ENCODE measurements at places on chromosomes 12 and 14.

DNA sequence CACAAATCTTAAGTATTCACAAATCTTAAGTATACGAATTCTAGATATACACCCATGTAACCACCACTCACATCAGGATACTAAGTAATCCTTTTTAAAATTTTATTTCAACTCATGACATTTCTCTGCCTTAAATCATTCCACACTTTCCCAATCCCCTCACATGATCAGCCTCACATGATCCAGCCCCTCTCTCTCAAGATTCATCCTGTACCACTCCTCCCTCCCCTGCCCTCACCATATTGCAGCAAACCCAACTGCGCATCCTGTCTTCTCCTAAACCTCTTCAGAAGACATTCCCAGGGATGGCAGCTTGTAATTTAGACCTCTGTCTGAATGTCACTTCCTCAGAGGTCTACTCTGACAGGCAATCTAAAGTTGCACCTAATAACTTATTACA lies 1.7 kb upstream of the EIF4B start:
- no peak for DNase-seq

DNA sequence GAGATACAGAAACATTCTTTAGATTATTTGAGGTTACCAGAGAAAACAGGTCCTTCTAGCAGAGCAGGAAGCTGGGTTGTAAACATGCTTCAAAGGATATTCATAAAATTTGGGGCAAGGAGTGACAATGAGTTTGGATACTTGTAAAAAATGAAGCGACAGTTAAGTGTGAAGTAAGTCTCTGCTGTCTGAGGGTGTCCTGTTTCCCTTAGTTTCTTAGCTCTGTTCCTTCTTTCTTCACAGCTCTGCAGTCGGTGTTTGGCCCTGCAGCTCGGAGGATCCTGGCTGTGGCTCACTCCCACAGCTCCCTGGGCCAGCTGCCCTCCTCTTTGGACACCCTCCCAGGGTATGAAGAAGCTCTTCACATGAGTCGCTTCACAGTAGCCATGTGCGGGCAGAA lies 10.8 kb downstream of the TMEM52B start:
- no peak for DNase-seq

DNA sequence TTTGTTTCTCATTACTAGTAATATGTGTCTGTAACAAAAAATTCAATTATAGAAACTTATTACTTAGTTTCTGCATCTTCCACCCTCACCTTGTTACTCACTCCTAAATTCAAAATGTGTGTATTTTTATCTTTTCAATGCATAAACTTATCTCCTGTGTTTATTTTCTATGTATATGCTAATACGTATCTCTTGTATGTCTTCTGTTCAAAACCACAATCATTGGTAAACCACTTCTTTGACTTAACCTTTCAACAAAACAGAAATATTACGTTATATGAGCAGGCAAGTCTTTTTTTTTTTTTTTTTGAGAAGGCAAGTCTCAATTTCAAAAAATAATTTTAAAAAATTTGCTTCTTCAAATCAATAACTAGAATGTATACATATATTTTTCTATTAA lies 39.2 kb upstream of the RPH3A start:
- no peak for DNase-seq

DNA sequence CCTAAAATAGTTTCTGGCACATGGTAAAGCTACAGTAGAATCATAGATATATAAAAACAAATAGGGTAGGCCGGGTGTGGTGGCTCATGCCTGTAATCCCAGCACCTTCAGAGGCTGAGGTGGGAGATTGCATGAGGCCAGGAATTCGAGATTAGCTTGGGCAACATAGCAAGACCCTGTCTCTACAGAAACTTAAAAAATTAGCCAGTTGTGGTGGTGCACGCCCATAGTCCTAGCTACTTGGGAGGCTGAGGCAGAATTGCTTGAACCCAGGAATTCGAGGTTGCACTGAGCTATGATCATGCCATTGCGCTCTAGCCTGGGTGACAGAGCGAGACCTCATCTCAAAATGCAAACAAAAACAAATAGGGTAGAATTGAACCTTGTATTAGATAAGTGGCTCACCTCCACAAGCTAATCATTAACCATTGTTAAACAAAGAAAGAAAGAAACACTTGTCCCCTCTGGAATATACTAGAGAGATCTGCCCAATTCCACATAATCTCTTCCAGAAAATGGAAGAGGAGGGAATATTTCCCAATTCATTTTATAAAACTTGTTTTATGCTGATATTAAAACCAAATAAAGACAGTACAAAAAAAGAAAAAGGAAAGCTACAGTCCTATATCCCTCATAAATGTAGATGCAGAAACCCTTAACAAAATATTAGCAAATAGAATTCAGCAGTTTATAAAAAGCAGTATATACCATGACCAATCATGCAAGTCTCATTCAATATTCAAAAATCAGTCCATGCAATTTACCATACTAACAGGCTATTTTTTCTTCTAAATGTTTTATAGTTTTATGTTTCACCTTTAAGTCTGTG lies 22.7 kb upstream of the DHRS2 start:
- DNase-seq: no peak

- no peak for DNase-seq
Observed at GRCh38 chr12:46369474-46370379, 2.8 kb downstream of the SLC38A2 start.

GRCh38 chr12:120230974-120231315 lies 30.0 kb upstream of the RPLP0 start:
- DNase-seq: no peak

GRCh38 chr12:116604951-116605641 lies 45.9 kb downstream of the MAP1LC3B2 start:
- no peak for DNase-seq

DNA sequence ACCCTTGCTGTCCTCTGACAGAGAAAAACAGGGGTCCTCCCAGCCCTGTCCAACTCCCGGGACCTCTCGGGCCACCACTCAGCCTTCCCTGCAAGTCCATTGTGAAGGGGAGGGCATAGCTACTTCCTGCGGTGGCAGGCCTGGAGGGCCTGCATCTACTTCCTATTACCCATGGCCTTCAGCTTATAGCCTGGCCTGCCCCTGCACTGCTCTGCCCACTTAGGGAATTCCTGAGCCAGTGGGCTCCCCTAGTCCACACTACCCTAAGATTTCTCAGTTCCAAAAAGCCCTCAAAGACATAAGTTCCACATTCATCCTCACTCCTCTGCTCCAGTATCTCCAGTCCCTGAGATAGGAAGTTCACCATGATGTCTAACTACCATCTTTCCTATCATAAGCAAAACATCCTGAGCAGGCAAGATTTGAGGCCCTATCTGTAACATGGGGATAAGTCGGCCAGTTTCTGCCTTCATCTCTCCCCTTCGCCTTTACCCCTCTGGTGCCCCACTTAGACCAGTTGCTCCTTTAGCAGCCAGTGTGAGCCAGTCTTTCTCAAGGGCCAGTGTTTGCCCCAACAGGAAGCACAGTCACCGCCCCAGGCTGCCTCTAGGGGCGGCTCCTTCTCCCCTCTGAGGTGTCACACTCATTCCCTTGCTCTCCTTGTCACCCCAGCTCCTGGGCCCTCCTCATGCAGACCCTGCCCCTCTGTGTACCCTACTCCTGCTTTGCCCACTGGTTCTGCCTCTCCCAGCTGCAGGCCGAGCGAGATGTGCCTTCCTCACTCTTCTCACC lies 10.9 kb downstream of the HDAC7 start:
- DNase-seq: no peak

GRCh38 chr12:71138011-71138410 lies 19.8 kb downstream of the TSPAN8 start:
- DNase-seq: no peak

DNA sequence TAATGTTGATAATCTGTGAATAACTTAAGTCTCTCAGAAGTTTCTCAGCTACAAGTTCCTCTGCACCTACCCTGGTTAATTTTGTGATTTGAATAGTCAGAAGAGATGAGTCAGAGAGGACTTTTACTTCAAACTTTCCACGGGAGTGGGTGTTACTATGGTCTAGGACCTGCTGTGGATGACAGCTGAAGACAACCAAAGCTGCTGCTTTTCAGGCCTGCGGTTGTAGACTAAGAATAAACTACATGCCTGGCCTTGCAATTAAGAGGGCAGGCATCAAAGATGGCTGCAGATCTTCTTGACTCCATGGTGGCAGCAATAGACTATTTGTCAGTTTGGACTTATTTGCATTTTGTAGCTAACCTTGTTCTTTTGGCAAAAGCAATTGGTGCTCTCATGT lies 227.1 kb upstream of the KRR1 start:
- peak; percentile 31 for DNase-seq

- DNase-seq: peak; percentile 42
Observed at GRCh38 chr12:1796515-1797010, 23.8 kb upstream of the LRTM2 start.

- DNase-seq: no peak
Observed at GRCh38 chr14:91352053-91352452, 65.6 kb downstream of the CCDC88C start.

- no peak for DNase-seq
Observed at GRCh38 chr14:56185992-56186391, 67.8 kb downstream of the PELI2 start.

DNA sequence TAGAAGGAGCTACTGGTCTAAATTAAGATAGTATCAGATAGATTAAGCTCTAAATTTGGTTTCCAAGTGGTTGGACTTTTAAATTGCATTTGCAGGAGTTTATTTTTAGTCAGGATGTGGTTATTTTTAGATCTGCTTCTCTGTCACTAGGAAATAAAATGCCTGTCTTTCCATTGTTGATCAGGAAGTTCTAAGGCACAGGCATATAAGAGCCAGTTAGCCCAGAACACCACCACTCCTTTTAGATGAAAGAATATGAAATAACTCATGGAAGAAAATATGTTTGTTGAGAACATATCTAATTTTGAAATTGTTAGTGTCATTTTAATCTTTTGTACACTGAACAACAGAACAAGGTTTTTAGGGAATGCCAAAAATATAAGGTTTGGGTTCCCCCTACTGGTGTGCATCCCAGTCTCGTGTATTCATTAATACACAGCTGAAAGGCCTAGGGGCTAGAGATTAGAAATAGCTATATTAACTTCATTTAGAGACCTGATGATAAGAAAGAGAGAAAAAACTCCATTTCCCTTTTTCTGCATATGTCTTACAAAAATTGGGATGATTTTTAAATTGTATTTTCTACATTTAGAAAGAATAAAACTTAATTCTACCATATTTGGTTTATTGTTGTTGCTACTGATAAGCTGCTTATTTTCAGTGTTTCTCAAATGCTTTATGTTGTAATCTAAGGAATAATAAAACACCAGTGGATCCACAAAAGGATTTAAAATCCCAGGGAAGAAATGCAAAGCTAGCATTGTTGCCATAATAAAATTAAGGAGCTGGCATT lies 67.2 kb downstream of the RIC8B start:
- no peak for DNase-seq

DNA sequence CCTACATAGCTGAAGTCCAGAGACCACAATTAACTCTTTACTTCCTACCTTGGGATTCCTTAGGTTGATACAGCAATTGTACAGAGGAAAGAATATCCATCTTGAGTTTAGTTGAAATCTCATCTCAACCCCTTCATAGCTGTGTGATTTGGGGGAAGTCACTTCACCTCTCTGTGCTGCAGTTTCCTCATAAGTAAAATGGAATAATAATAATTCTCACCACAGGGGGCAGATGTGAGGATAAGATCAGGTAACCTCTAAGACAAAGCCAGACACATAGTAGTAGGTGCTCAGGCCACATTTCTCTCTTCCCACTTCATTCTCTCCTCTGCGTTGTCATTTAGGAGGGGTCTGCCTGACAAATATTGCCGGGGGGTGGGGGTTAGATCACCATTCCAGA lies 6.7 kb downstream of the FOXN4 start:
- no peak for DNase-seq
